ENCODE measurements at places on chromosomes 11 and 22.

GRCh38 chr11:114847306-114847975 lies 169.1 kb downstream of the NXPE2 start:
- DNase-seq: no peak

- DNase-seq: no peak
Measured at GRCh38 chr11:33863418-33864172, 28.3 kb downstream of the LMO2 start.

DNA sequence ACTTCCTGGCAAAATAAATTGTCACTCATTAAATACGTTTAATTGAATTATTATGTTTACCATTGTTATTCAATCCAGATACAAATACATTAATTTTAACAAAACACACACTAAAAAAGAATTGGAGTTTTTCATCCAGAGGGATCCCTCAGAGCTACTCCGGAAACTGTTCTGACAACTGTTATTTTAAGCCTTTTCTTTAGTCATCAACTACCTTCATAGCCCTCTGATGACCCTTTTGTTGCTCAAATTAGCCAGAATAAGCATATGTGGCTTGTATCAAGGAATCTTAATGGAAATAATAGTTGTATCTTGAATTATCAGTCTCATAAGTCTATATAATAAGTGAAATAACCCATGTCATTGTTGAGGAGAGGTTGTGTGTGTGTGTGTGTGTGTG lies 405.4 kb upstream of the FAT3 start:
- no peak for DNase-seq

- peak; percentile 26 for DNase-seq
Measured at GRCh38 chr22:30829901-30830550, 135.4 kb downstream of the OSBP2 start.

DNA sequence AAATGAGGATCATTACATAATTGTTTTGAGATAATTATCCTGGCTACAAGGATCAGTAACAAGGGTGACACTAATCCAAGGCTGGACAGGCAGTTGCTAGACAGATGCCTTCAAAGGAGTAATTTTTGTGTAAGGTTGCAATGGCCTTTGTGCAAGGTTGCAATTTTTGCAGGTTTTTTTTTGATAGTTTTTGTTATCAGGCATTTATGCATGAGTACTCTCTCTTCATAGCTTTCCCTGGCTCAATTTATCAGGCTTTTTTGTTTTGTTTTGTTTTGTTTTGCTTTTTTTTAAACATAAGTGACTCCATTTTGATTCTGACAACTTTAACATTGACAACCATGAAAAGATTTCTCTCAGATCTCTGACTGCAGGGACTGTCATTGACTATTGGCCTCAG lies 110.2 kb downstream of the SWAP70 start:
- DNase-seq: no peak

DNA sequence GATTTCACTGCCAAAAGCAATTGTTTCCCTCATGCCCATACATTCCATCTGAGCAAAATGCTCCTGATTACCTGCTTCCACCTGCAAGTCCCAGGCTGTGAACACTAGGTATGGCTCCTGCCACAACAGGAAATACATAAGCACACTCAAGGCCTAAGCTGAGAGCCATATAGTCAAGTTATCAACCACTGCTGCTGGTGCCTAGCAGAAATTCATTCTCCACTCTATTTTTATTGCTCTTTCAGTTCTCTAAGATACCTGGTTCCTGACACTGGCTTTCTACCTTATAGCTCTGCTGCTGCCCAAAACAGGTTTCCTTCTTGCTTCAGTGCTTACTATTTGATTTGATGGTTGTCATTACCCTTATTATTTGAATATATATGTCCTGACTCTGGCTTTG lies 31.6 kb downstream of the SLC36A4 start:
- no peak for DNase-seq

DNA sequence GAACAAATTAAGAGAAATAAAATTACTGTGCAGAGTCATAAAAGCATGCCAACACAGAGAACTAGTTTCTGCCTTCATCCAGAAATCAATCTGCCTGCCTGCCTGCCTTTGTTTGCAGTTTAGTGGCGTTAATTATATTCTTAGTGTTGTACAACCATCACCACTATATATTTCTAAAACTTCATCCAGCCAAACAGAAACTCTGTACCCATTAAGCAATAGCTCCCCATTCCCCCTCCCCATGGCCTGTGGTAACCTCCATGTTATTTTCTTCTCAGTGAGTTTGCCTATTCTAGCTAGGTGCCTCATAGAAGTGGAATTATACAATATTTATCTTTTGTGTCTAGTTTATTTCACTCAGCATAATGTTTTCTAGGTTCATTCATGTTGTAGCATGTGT lies 183.2 kb upstream of the TBCEL start:
- no peak for DNase-seq

GRCh38 chr11:134365011-134365925 lies 33.5 kb downstream of the GLB1L2 start:
- DNase-seq: no peak

- no peak for DNase-seq
Measured at GRCh38 chr11:115271643-115272042, 232.6 kb downstream of the CADM1 start.

DNA sequence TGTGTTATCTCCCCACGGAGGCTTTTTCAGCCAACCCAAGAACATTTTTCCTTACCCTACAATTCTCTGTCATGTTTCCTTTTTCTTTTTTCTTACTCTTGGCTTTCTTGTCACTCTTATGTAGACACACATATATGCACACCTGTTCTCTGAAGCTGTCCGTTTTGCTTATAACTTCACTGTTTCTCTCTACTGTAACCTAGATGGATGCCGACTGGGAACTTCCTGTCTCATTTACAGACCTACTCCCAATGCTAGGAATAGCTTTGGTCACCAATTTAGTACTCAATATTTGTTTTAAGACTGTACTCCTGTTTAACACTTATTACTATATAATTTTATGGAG lies 9.9 kb upstream of the CASP12 start:
- no peak for DNase-seq

All from GOT3 (cell line).